ENCODE measurements at places on chromosomes 13 and 19.

DNA sequence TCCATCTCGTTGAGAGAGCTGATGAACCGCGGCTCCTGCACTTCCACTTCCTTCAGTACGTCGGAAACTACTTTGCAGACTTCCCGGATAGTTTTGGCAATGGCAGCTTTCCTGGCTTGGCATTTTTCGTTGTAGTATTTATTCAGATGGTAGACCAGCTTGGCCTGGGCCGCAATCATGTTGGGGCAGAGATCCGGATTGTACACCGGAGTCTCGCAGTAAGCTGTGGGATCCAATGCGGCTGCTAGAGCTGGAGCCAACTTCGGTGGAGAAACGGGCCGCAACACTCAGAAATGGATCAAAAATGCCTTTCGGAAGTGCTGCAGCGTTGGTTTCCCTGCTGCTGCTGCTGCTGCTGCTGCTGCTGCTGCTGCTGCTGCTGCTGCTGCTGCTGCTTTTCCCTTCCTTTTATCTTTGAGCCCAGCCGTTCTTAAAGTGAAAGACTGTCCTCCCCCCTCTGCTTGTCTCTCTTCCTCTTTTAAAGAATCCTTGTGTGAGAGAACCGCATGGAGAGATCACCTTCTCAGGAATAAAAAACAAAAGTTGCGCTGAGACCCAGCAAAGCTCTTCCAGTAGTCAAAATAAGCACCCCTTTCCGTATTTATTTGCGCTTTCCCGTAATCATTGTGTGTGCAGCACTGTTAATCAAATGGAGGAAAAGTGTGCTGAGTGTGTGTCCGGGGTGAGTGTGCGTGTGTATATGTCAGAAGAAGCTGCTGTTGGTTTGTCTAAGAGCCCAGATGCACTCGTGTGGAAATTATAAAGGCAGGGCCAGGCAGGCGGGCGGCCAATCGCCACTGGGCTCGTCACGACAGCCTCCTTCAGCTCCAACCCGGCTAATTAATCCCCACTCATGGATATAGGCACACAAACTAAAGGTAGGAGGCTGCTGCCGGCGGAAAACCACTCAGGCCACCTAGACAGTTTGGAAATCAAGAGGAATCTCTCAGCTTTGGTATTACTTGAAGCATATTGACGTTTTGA lies at the start of gene MAB21L1:
Gene MAB21L1 (minus strand): TSS at position 730 of the 984 bp plus-strand sequence. CDS start 551 bp downstream, at position 179.
- DNase-seq, result peak; percentile 13

DNA sequence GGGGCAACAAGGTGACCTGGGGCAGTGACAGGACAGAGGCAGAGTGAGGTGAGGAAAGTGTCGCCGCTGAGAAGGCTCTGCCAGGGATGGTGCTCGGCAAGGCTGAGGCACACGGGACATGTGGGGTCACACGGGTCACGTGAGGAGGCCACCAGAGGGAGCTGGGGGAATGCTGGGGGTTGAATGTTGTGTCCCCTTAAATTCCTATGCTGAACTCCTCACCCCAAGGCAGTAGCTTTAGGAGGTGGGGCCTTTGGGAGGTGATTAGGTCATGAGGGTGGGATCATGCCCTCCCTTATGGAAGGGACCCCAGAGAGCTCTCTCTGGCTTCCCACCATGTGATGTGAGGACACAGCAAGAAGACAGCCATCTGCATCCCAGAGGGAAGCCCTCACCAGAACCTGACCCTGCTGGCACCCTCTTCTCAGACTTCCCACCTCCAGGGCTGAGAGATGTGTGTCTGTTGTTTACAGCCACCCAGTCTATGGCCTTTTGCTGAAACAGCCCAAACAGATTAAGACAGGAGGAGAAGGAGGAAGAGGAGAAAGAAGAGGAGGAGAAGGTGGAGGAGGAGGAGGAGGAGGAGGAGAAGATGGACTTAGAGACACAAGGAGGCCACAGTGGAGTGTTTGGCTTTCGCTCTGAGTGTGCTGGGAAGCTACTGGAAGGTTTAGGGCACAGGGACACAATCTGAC lies 35.4 kb downstream of the RFX2 start:
- no peak for DNase-seq

DNA sequence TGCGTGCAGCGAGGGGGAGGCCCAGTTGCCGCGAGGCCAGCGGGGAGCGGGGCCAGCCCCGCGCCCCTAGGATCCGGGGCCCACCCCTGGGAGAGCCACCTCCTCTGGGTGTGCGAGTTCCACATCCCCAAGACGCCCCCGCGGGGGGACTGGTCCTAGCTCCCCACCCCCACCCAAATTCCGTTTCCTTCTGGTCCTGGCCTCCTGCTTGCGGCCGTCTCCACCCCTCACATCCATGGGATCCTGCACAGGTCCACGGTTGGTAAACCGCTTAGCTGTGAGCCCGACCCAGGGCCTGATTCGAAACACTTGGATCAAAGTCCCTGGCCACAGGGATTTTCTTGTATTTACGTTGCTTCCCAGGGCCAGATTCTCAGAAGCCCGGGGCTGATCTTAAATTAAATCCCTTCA lies 324 bp upstream of the FBXO17 start:
- no peak for DNase-seq

- no peak for DNase-seq
Measured at GRCh38 chr19:3653865-3654513, 27.4 kb upstream of the CACTIN start.

DNA sequence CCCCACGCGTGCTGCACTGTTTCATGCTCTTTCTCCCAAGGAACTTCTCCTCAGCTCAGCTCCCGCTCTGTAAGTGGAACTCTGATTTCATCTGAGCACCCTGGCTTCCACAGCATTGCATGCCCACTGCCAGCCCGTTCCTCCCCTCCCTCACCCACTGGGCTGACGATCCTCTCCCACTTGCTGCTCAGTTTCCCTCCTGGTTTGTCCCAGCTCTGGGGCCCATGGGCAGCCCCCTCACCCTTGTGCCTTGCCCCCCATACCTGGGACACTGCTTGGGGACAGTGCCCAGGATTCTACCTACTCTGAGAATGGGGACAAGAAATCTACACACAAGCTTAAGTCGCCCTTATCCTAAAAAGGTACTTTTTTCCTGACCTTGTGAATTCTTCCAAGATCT lies 115.9 kb upstream of the C1QTNF9B start:
- no peak for DNase-seq

GRCh38 chr13:59545007-59545406 lies 618.7 kb downstream of the DIAPH3 start:
- no peak for DNase-seq

GRCh38 chr13:110575322-110576069 lies 14.0 kb upstream of the RAB20 start:
- no peak for DNase-seq

DNA sequence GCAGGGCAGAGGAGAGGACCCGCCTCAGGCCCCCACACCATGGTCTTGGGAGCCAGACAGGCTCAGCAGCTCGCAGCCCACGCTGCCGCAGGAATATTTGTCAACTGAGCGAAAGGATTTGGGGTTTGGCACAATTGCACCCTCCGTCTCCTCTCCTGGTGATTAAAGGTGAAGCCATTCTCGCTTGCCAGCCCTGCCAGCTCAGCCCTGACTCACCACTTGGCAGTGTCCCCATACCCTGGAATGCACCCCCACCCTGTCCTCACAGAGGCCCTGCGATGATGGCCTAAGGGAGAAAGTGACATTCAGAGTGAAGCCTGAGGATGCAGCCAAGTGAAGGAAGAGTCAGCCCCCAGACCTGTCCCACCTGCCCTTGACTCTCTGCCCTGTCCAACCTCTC lies 18.8 kb downstream of the CYTH2 start:
- DNase-seq, result peak; percentile 89

- DNase-seq, result no peak
Measured at GRCh38 chr19:52665529-52665928, 27.4 kb upstream of the ZNF83 start.

GRCh38 chr13:44713788-44714469 lies 137.8 kb upstream of the TSC22D1 start:
- DNase-seq, result peak; percentile 64

GRCh38 chr19:13154911-13155471 lies 4.8 kb downstream of the IER2 start:
- peak; percentile 13 for DNase-seq

GRCh38 chr13:70203661-70204229 lies 95.5 kb upstream of the KLHL1 start:
- peak; percentile 4 for DNase-seq

DNA sequence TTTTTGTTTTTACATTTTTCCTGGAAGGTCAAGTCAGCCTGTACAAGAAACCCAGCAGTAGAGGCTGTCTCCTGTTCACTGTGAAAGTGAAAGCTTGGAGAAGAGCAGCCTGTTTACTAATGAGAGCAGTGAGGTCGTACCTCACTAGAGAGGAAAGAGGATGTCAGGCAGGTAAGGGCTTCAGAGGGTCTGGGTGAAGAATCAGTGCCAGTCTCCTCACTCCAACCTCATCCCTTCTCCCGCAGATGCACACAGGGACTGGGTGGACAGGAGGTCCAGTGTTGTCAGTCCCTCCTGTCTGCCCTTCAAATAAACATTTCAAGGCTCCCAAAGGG lies 462.5 kb downstream of the KLF5 start:
- no peak for DNase-seq

DNA sequence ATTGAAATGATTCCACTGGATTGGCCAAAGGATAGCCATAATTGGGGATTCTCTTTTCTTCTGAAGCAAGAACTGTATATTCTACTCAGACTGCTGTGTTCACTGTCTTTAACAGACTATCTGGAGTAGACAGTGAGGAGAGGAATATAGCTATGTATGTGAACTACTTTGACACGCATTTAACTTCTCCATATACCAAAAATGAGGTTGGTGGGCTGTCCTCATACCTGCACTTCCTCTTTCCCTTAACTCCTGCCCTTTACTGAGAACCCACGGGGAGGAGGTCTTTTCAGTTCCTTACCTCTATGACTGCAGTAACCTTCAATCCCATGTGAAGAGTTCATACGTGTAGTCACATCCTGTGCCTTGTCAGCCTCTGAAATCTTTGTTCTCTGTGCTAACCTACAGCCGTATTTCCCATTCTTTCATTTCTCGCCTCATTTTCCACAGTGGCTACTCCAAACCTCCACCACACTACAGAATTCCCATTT lies 305.8 kb downstream of the MTUS2 start:
- DNase-seq, result no peak

GRCh38 chr19:52258426-52258825 lies 11.0 kb upstream of the ZNF766 start:
- no peak for DNase-seq

- DNase-seq, result peak; percentile 97
Measured at GRCh38 chr19:51366389-51367254, 434 bp upstream of the ETFB start.

GRCh38 chr19:29644210-29644609 lies 21.1 kb upstream of the PLEKHF1 start:
- no peak for DNase-seq

- DNase-seq, result no peak
Measured at GRCh38 chr13:81498969-81499368, 1158.0 kb upstream of the SPRY2 start.

DNA sequence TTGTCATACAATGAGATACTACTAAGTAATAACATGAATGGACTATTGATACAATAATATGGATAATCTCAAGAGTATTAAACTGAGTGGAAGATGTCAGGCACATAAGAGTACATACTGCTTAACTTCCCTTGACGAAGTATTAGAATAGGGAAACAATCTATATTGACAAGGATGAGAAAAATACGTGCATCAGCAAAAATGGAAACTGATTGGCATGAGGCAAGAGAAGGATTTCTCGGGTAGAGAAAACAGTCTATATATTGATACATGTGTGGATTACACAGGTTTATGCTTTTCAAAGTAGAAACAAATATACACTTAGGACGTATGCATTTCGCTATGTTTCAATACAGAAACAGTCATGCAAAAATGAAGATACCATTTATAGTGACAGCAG lies 57.4 kb downstream of the PRR20E start:
- no peak for DNase-seq

- no peak for DNase-seq
Measured at GRCh38 chr13:110628477-110628793, 13.1 kb downstream of the NAXD start.

- DNase-seq, result no peak
Measured at GRCh38 chr19:46066471-46066870, 25.7 kb upstream of the IGFL4 start.

DNA sequence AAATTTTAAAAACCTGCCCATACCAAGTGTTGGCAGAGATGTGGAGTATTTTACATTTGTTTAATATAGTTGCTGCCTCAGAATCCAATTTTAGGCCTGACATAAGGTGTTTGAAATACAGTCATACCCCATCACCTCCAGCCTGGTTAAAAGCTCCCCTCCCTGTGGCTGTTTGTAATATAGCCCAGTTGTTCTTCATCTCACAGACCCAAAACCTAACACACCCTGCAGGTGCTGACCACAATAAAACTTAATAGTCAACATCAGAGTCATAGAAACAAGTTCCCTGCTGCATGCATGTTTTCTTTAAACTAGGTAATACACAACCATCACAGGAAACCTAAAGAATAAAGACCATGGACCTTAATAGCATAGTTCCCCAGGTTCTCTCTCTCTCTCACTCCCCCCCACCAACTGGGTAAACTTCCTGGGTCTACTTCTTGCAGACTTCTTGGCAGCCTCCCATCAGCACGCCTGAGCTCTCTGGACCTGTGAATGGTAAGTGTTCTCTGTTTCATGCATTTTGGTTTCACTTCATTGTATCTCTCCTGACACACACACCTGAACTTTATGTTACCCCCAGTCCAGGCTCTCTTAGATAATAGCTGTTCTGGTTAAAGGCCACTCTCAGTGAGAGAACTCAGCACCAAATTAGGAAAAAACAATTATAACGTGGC lies 1369.9 kb downstream of the EFNB2 start:
- DNase-seq, result no peak

GRCh38 chr13:23558675-23559536 lies 11.3 kb upstream of the TNFRSF19 start:
- peak; percentile 74 for DNase-seq

- DNase-seq, result no peak
Measured at GRCh38 chr13:57588639-57589038, 42.9 kb upstream of the PCDH17 start.

DNA sequence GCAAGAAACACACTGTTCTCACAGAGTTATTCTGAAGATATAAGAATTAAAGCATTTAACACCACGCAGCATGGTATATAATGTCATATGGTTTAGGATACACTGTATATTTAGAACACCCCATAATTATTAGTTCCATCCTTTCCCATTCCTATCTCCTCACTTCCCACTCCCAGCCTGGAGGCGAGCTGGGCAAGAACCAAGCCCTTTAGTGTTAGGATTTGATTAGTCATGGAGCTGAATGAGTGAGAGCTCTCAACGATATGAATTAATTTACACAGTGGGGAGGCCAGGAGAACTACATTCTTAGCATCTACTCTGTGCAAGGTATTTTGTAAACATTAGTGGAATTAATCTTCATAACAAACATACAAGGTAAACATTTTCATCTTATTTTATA lies 934.3 kb downstream of the DIAPH3 start:
- DNase-seq, result no peak

GRCh38 chr13:76009267-76009890 lies 373.2 kb downstream of the LMO7 start:
- no peak for DNase-seq

DNA sequence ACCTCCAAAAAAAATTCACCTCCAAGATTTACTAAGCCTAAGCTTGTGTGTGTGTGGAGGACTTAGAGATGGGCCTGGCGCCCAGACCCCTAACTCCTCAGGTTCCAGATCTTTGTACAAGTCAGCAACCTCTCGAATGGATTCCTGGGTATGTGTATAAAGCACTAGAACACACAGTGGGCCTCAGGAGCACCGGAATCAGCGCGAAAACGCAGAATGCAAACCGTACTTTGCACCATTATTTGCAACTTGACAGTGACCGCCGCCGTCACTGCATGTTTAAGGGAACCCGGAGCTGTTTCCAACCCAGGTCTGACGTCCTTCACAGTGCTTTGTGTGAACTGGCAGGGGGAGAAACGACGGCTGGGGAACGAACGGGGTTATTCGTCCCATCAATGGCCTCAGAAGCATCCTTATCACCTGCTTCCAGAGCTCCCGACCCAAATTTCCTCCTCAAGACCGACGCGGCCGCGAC lies 688 bp downstream of the ZNF606 start:
- DNase-seq, result no peak
